Retina (tissue), 1 donor: ENCODE measurements at places on chromosomes 4 and X.
A peak's percentile ranks its signal among the peaks of the same experiment; 100 is the strongest.

GRCh38 chr4:81562093-81562492 is 90.4 kb upstream of the RASGEF1B start:
- DNase-seq: no peak

GRCh38 chrX:73944563-73944908 is 359.4 kb upstream of the ZCCHC13 start:
- no peak for DNase-seq

GRCh38 chrX:130216320-130216719 is 44.6 kb downstream of the RAB33A start:
- no peak for DNase-seq

- DNase-seq: no peak
Measured at GRCh38 chrX:30865612-30866011, 23.4 kb downstream of the TAB3 start.

- peak; percentile 44 for DNase-seq
Measured at GRCh38 chrX:50988649-50989048, 78.1 kb downstream of the BMP15 start.

GRCh38 chr4:1022739-1023066 is 11.3 kb downstream of the FGFRL1 start:
- no peak for DNase-seq

- DNase-seq: no peak
Measured at GRCh38 chr4:22997358-22998224, 304.9 kb downstream of the GBA3 start.
